ENCODE measurements at places on chromosomes 3 and 15.

GRCh38 chr15:72229947-72230196 is 1.1 kb downstream of the PKM start:
- no peak for DNase-seq

DNA sequence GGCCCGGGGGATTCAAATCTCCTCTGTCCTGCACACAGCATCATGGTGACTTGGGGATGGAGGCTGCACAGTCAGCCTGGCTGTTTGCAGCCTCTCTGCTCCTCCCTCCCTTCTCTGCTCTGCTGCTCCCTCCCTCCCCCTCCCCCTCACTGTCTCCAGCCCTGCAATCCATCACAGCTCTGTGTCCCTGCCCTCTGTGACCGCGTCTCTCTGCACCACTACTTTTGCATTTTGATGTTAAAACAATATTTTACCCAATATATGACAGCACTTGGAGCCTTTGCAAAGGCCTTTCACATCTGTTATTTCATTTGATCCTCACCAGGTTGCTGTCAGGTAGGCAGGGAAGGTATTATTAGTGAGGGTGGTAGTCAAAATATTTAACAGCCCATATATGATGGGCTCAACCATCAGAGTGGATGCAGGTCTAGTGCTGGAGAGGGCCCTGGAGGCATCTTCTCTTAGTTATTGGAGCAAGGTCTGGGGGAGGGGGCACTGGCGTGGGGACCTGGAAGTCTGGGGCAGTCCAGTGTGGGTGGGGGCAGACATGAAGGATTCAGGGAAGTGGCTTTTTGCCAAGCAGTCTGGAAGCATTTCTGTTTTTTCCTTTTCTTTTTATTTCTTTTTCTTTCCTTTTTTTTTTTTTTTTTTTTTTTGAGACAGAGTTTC is 16.3 kb upstream of the VPS8 start:
- no peak for DNase-seq

GRCh38 chr3:141124715-141125114 is 73.6 kb downstream of the SPSB4 start:
- no peak for DNase-seq

DNA sequence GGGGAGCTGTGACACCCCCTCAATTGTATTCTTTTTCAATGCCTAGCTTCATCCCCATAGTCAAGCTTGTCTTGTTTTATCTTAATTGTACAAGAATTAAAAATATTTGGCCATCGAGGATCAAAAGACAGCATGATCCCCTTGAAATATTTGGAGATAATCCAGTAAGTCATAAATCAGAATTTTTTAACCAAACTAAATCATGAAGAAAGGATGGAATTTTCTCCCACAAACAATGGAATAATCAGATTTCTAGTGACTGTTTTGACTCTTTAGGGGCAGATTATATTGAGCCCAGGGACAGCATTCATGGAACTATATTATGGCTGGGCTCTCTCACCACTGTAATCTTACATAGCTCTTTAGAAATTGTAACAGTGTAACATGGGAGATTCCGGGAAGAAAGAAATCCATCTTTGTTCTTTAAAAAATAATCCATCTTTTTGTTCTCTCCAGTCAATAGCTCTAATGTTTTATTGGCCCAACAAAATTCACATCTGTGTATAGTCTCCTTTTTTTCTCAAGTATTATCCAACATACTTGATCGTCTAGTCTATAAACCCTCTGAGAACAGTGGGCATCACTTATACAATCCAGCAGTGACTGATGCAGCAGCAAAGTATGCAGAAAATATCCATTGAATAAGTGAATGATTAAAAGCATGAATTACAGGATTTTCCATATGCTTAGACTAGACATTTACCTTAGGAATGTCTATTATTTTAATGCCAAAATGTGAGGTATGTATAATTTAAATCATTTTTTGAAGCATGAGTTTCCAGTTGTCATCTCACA is 277.0 kb upstream of the PLSCR5 start:
- no peak for DNase-seq

DNA sequence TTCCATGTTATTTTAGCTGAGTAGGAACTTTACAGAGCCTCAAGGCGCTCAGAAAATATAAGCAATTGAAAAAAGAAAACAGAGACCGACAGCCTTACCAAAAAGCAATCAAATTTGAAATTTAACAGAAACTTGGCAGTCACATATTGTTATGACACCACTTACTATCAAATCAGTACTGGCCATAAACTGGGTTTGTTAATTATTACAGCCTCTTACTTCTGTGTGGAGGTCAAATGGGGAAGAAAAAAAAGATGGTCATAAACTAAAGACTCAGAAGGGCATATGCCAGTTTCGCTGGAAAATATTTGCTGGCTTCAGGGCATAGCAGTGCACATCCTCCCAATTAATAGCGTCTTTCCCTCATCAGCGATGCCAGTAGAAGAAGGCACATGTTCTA is 45.5 kb upstream of the SUCLG2 start:
- DNase-seq: no peak
